ENCODE measurements at places on chromosomes 7 and 10.

GRCh38 chr10:58992830-58993460 is 183.5 kb upstream of the PHYHIPL start:
- DNase-seq: no peak

- DNase-seq: no peak
Observed at GRCh38 chr10:47401874-47402640, 18.0 kb upstream of the ZNF488 start.

- DNase-seq: peak; percentile 15
Observed at GRCh38 chr10:111856631-111857030, 326.9 kb downstream of the GPAM start.

GRCh38 chr10:28738200-28738599 is 60.9 kb downstream of the BAMBI start:
- no peak for DNase-seq

GRCh38 chr10:77594471-77594783 is 43.2 kb downstream of the KCNMA1 start:
- DNase-seq: no peak

DNA sequence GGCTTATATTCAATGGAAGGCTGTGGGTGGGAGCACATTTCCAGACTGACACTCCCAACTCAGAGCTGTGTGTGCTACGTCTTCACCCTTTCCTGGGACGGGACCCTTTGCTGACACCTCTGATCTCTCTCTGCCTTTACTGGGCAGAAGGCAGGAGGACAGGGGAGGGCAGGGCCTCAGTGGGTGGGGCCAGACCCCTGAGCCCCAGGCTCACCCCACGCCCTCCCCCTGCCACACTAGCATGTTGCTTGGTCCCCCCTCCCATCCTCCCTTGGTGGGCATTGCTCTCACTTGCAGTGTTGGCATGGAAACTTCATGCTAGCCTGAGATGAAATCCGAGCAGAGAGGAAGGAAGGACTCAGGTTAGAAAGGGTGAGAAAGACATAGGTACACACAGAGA is 18.4 kb downstream of the TMEM273 start:
- DNase-seq: no peak

DNA sequence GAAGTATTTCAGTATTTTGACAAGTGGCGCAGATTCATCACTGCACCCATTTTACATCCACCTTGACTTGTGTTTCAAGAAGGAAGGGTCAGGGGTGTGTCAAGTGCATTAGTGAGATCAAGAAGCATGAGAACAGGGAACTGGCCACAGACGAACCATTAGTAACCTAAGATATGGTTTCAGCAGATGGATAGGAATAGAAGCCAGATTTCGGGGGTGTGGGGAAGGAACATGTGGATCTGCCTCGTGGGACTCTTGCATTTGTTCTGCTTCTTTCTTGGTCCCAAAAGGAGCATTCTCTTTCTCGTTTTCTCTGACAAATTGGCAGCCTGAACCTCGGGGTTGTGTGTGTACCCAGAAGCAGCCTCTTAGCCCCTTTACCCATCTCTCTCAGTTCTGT is 9.6 kb downstream of the DENND2A start:
- DNase-seq: no peak

GRCh38 chr7:94590526-94591162 is 65.3 kb downstream of the SGCE start:
- DNase-seq: no peak

DNA sequence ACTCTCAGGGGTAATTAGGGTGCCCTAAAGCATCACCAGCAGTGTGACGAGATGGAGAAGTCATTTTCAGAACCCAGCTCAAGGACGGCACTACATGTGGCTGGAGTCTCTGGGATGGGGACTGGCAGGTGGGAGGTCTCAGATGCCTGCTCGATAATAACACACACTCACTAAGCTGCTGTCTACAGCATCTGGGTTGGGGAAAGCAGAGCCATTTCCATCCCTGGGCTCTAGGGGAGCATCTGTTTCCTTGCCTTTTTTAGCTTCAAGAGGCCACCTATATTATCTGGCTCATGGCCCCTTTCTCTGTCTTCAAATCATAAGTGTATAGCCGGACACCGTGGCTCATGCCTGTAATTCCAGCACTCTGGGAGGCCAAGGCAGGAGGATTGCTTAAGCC is 79.6 kb downstream of the SH3PXD2A start:
- no peak for DNase-seq

DNA sequence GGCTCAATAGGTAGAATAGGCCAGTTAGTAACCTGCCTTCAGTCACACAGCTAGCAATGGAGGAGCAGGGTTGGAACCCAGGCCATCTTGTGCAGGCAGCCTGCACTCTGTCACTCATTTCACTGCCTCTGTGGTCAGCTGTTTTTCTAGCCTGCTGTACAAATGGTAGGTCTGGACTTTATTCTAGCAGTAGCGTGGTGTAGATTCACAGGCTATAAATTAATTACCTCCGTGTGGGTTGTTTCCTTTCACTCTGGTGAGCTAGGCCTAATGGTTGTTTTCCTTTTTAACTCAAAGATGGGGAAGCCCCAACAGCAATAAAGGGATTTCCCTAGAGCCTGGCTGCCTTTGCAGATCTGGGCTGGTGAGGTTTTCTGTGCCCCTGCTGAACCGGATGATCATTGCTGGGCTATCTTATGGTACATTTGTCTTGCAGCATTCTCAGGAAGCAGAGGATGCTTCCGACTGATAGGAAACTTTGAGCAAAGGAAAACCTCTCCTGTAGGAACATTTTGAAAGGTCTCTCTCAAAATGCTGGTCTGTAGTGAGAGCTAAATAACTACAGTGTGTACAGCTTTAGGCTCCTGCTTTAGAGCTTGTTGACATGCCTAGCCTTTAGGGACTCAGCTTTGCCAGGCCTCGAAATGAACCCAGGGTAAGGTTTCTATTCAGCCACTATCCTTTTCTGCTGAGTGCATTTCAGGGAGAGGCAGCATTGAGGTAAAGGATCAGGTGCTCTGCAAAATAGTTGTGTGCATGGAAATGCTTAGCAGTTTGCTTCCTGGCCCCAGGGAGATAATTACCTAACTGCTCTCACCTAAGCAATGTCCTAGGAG is 157.4 kb downstream of the ST7 start:
- DNase-seq: no peak

DNA sequence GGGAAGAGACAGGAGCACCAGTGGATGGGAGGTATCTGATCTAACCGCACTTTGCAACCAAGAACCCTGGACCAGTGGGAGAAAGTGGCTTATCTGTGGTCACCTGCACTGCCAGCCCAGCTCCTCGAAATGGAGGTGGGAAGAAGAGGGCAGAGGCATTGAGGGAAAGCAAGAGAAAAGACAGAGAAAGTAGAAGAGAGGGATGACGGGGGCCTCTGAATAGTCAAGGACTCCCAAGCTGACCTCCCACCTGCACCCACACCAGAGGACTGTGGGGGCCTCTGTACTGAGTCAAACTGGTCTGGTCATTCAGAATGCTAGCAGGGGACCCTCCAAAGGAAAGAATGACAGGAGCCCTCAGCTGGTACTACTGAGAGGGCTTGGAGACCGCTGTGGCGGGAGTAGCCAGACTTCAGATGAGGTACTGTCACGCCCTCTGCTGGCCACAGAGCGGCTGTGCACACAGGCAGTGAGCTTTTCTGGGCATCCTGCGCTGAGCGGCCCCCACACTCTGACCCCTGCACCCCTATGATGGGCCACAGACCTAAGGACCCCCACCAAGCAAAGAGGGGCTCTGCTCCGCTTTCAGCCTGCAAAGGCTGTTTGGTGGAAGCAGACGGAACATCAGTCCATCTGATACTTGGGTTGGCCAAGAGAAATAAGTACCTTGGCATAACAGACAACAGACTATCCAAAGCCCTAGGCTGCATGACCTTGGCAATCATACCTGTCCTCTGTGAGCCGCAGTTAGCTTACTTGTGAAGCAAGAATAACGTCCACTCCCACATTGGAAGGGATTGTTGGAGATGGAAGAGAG is 112.9 kb downstream of the COL13A1 start:
- DNase-seq: peak; percentile 65

Measured in midbrain (tissue), 1 donor.